ENCODE measurements at places on chromosomes 3 and 15.

DNA sequence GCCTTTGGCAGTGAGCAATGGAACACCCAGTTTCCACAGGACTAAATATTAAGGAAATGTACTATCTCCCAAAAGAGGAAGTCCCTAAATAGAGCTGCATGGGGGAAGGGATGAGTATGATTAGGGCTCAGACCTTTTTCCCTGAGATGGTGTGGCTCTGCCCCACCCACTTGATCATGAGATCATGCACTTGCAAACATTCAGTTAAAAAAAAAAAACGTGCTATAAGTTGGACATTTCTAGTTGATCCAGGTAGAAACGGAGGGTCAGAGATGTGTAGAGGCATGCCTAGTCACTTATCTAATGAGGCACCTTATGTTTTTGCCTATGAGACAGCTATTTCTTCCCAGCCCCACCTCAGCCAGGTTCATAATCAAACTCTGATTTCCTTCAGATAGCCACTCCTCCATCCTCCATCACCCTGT lies 24.5 kb upstream of the SSR3 start:
- H3K27ac ChIP-seq: no peak overlapping the region
- H3K4me1 ChIP-seq: no peaks in the 10 kb centered on the region
- no peak overlapping the region for H3K4me3 ChIP-seq
- no peak for DNase-seq
- H3K36me3 ChIP-seq: no peaks in the 10 kb centered on the region

- H3K4me3 ChIP-seq: no peak overlapping the region
- no peak for DNase-seq
- no peak overlapping the region for H3K27ac ChIP-seq
- H3K36me3 ChIP-seq: no peaks in the 10 kb centered on the region
- H3K27me3 ChIP-seq: no peaks in the 10 kb centered on the region
Measured at GRCh38 chr3:120693439-120694171, 11.6 kb upstream of the HGD start.

DNA sequence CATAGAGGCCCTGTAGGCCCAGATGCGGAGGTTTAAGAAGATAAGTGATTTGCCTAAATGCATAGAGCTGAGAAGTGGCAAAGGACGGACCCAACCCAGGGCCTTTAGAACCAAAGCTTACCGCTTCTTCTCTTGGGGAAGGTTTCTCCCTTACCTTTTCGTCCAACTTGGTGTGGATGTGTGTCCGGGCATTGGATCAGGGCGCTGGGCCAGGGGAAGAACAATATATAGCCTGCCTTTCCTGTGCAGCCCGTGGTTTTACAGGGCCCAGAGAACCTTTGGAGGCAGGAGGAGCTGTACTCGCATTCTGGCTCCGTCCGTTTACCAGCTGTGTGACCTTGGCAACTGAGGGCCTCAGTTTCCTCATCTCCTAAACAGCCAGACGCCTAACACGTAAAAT lies 686 bp upstream of the P3H2 start:
- peaks cover 1% of the 10 kb centered on the region for H3K4me1 ChIP-seq
- H3K4me3 ChIP-seq: no peak overlapping the region
- no peak overlapping the region for H3K27ac ChIP-seq
- no peaks in the 10 kb centered on the region for H3K36me3 ChIP-seq
- DNase-seq: no peak
- H3K27me3 ChIP-seq: peaks cover 6% of the 10 kb centered on the region

- no peaks in the 10 kb centered on the region for H3K27me3 ChIP-seq
- no peak for DNase-seq
- no peak overlapping the region for H3K27ac ChIP-seq
- no peak overlapping the region for H3K4me3 ChIP-seq
- H3K36me3 ChIP-seq: no peaks in the 10 kb centered on the region
Measured at GRCh38 chr3:37646865-37647264, 214.8 kb upstream of the CTDSPL start.

DNA sequence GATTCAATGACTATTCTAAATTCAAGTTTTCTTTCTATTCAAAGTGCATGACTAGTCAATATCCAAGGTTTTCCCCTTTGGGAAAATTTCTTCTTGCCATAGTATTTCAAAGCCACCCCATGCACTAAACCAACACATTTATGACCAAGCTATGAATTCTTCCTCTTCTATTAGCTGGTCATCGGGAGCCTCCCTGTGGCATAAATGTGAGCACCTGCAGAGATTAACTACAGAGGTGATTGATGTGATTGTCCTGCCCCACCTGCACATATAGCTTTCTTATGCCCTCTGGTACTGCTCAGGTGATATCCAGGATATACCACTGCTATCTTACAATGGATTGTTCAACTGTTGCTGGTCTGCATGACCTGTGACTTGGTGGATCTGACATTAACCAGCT lies 694.9 kb downstream of the ZBBX start:
- no peak for DNase-seq
- H3K27me3 ChIP-seq: no peaks in the 10 kb centered on the region
- H3K4me3 ChIP-seq: no peak overlapping the region
- H3K4me1 ChIP-seq: no peaks in the 10 kb centered on the region
- no peak overlapping the region for H3K27ac ChIP-seq

- H3K27me3 ChIP-seq: no peaks in the 10 kb centered on the region
- H3K4me3 ChIP-seq: no peak overlapping the region
- H3K4me1 ChIP-seq: no peaks in the 10 kb centered on the region
- DNase-seq: no peak
- H3K27ac ChIP-seq: no peak overlapping the region
Measured at GRCh38 chr3:13708301-13708700, 159.4 kb downstream of the FBLN2 start.

DNA sequence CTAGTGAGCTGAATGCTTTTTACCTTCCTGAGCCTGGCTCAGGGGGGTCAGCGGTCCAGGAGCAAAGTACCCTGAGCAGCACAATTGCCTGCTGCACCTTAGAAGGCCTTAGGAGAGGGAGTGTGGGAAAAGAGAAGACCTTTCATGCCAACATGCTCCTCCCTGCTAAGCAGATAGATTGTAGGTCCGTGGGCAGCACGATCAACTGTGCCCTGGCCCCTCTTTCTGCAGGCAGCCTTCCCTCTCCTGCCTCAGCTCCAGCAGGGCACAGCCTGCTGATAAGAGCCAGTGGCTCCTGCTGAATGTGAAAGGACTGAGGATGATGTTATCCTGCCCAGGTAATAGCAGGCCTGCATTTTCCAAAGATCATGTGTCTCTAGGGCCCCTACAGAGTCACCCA lies 4.1 kb downstream of the CORO2B start:
- DNase-seq: no peak
- no peak overlapping the region for H3K4me3 ChIP-seq
- H3K27ac ChIP-seq: no peak overlapping the region
- peaks cover 5% of the 10 kb centered on the region for H3K4me1 ChIP-seq
- H3K27me3 ChIP-seq: peaks cover 2% of the 10 kb centered on the region
- H3K36me3 ChIP-seq: no peaks in the 10 kb centered on the region

DNA sequence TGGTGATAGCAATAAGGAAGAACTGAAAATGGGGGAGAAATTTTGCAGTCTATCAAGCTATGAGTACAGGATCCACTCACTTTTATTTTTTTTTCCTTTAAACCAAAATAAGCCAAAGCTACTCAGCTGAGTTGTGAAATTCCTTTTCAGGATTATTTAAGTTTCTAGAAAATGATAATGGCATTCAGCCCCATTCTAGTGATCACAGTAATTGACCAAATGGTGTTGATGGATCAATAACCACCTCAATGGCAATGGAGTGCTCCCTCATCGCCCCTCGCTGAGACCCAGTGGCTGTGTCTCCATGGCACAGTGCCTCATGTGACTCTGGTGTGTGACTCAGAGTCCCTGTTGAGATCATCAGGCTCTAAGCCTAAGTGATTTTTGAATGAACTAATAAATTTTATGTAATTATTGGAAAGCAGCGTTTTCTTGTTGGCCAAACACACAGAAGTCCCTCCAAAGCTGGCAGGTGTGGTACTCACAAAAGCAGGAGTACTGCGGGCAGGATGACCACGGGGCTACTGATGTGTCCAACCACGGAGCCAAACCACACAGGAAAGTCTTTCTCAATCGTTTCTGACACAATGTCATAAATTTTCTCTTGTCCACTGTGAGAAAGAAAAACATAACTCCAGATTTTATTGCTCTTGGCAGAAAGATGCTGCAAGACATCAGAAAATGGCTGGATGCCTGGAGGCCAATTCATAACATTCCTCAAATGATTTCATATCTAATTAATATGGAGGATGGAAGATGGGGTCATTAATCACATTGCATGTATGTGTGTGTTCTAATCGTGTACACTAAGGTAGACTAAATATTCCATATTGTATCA lies 14.4 kb upstream of the STARD5 start:
- H3K36me3 ChIP-seq: no peaks in the 10 kb centered on the region
- H3K4me3 ChIP-seq: no peak overlapping the region
- H3K27ac ChIP-seq: no peak overlapping the region
- H3K27me3 ChIP-seq: no peaks in the 10 kb centered on the region

DNA sequence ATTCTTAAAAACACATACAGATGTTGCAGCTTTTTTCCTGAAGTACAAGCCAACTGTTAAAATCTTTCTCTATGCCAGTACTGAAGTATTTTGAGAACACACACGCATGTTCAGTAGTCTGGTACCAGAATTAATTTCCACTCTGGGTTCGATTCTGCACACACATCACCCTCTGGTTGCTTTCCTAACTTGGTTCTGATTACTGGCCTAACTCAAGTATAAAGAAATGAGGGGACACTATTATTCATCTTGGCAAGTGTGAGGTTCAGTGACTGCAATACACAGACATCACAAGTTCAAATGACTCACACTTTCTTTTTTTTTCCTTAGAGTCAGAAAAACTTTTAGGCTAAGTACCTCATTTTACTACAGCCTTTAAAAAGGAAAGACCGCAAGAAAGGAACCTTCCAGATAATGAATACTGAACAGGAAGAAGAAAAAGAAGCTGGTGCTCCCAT lies 37.4 kb upstream of the LDHAL6B start:
- H3K4me1 ChIP-seq: no peaks in the 10 kb centered on the region
- peaks cover 6% of the 10 kb centered on the region for H3K36me3 ChIP-seq
- DNase-seq: no peak
- no peak overlapping the region for H3K27ac ChIP-seq
- no peaks in the 10 kb centered on the region for H3K27me3 ChIP-seq

DNA sequence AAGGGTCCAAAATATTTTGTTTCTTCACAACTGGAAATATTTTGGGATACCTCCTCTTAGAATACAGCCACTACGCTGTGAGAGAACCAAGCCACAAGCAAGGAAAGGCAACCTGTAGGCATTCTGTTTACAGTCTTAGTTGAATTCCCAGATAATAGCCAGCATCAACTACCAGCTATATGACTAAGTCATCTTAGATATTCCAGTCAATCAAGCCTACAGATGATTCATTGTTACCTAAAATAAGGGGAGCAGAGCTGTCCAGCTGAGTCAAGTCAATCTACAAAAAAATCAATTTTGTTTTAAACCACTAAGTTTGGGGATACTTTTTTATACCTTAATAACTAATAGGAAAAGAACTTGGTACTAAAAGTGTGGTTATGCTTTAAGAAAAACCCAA lies 526.4 kb upstream of the DPPA4 start:
- H3K27ac ChIP-seq: no peak overlapping the region
- H3K36me3 ChIP-seq: no peaks in the 10 kb centered on the region
- no peak for DNase-seq
- no peak overlapping the region for H3K4me3 ChIP-seq
- H3K27me3 ChIP-seq: no peaks in the 10 kb centered on the region

- no peaks in the 10 kb centered on the region for H3K36me3 ChIP-seq
- no peak overlapping the region for H3K4me3 ChIP-seq
- H3K27ac ChIP-seq: no peak overlapping the region
- H3K4me1 ChIP-seq: peaks cover 4% of the 10 kb centered on the region
- H3K27me3 ChIP-seq: no peaks in the 10 kb centered on the region
- DNase-seq: no peak
Measured at GRCh38 chr3:62724503-62724902, 150.7 kb downstream of the CADPS start.

DNA sequence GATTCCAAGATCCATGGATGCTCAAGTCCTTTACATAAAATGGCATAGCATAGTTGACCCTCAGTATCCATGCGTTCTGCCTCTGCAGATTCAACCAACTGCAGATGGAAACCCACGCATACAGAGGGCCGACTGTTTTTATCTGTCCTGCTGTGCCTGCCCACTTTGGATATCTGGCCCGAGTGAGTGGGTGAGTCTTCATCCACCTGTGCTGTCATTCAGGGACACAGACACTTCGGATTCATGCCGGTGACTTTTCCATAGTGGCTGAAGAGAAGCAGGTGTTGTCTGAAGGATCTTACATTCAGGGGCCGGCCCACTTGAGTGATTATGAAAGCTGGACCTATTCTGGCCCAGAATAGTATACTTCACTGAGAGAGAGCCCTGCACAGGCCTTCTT lies 85.1 kb downstream of the RYR3 start:
- H3K27ac ChIP-seq: no peak overlapping the region
- no peaks in the 10 kb centered on the region for H3K27me3 ChIP-seq
- H3K36me3 ChIP-seq: no peaks in the 10 kb centered on the region

DNA sequence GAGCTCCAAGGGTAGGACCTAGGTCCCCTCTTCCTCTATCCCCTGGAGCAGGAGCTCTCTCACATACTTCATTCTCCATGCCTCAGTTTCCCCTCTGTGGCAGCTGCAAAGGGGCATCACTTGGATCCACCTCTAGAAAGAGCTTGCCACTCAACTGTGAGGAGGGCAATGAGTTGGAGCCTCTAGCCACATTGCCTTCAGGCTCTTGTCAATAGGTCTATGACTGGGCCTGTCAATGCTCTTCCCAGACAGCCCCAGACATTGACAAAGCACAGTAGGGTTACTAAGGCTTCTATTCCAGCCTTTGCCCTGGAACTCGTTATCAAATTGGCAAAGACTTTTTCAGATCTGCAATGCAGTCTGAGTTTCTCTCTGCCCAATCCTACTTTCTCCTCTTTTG lies 4.4 kb upstream of the VIPR1 start:
- H3K36me3 ChIP-seq: no peaks in the 10 kb centered on the region
- H3K27ac ChIP-seq: no peak overlapping the region
- peaks cover 11% of the 10 kb centered on the region for H3K27me3 ChIP-seq
- peaks cover 5% of the 10 kb centered on the region for H3K4me1 ChIP-seq
- no peak for DNase-seq
- no peak overlapping the region for H3K4me3 ChIP-seq

- H3K36me3 ChIP-seq: no peaks in the 10 kb centered on the region
- H3K4me1 ChIP-seq: no peaks in the 10 kb centered on the region
- no peak for DNase-seq
- no peaks in the 10 kb centered on the region for H3K27me3 ChIP-seq
- H3K4me3 ChIP-seq: no peak overlapping the region
Measured at GRCh38 chr15:71588746-71589145, 221.6 kb upstream of the NR2E3 start.

DNA sequence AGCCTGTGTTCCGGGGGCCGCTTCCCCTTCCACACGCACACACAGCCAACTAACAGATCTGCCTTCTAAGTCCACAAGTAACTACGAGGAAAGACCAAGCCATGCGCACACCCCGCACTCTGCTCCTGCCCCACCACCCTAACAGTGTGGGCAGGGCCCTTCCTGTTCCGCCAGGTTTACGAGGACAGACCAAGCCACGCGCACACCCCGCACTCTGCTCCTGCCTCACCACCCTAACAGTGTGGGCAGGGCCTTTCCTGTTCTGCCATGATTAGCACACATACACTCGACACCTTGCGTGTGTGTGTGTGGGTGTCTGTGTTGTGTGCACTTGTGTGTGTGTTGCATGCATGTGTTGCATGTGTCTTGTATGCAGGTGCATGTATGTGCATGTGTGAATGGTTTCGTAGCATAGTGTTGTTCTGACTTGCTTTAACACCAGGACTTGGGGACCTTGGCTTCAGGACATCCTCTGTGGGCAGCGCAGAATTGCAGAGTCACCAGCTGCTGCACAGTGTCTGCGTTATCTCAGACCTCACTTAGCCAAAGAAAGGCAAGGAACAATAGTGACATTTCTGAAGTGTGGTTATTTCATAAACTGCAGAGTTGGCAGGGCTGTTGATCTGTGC lies 114.4 kb downstream of the CHSY1 start:
- H3K4me3 ChIP-seq: no peak overlapping the region
- H3K27ac ChIP-seq: no peak overlapping the region
- H3K36me3 ChIP-seq: no peaks in the 10 kb centered on the region
- H3K4me1 ChIP-seq: no peaks in the 10 kb centered on the region
- H3K27me3 ChIP-seq: no peaks in the 10 kb centered on the region
- DNase-seq: no peak

Measured in iPS DF 6.9 (cell line).